ENCODE measurements at places on chromosomes 5 and 9. TPM values are rescaled to one million over a fixed set of nuclear protein-coding genes. Genes with fewer than 3 reads are reported as not detected.

GRCh38 chr5:32280656-32281081, 32.1 kb downstream of the MTMR12 start:
- DNase-seq = no peak

- DNase-seq = no peak
These were observed 10.3 kb upstream of the GPSM1 start for GRCh38 chr9:136316896-136317676.

- DNase-seq = no peak
These were observed 72.2 kb downstream of the NMUR2 start for GRCh38 chr5:152332716-152333460.

- peak; percentile 51 for DNase-seq
These were observed 96.0 kb upstream of the SLC44A1 start for GRCh38 chr9:105148328-105149006.

DNA sequence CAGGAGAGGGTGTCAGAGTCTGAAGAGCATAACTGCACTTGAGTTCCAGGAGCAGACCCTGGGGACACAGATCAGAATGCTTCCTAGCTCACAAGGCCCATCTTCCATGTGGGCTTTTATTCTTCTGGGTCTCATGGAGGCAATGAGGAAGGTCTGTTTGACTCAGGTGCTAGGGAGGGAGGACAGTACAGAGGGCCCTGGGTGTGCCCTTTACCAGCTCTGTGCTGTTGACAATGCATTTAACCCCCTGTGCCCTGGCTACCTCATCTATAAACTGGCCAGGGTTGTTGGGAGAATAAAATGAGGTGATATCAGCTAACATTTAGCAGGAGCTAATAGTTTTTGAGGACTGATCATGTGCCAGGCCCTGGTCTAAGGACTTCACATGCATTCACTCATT, 318.0 kb downstream of the DMAC1 start:
- no peak for DNase-seq

- DNase-seq = no peak
These were observed 283.8 kb downstream of the PDE4D start for GRCh38 chr5:59609501-59610265.

DNA sequence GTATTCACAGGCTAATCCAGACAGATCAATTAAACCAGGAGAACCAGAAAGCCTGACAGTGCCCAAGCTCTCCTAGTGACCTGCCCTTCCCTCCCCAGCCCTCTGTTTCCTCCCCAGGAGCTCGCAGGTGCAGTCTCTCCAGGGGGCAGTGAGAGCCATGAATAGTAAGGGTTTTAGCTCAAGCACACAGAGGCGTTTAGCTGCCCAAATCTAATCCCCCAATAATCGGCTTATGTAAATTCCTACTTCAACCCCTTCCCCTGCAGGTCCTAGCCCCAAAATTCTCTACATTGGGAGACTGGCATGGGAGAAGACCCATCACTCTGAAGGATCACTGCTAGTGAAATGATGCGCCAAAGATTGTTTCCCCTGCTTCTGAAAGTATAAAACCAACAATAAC, 10.5 kb upstream of the TAL2 start:
- DNase-seq = peak; percentile 91

DNA sequence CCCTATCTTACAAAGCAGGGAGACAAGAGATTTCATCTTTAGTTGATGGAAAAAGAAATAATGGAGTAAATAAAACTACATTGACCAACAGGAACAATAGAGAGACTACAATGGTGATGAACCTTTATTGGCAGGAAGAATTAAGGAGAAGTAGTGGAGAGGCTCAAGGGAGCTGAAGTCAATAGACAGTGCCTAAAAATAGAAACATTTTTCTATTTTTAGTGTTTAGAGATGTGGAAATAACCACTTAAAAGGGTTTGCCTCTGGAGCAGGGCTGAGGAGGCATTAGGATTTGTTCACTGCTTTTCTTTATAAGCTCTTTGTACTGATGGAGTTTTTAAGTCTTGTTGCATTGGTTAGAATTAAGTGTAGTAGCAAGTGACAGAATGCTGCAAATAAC, 98.4 kb upstream of the ERCC6L2 start:
- DNase-seq = no peak

Gene MARCHF11
- not detected for total RNA-seq

Gene LOX
- 0.11 TPM for total RNA-seq

Gene OCLN
- 57.7 TPM for total RNA-seq

Gene ISL1
- total RNA-seq = not detected

Gene GFI1B
- not detected for total RNA-seq

Gene PAEP
- total RNA-seq = not detected

Gene SMIM33
- not detected for total RNA-seq

Gene SNX24
- 21.0 TPM for total RNA-seq
